ENCODE measurements at places on chromosomes 11 and 22. TPM values are rescaled to one million over a fixed set of nuclear protein-coding genes. Genes with fewer than 3 reads are reported as not detected.

The DEPDC5 gene
- 15.1 TPM for total RNA-seq

The C11orf86 gene
- total RNA-seq = not detected

The PRDX5 gene
- 293 TPM for total RNA-seq

The CHST1 gene
- 4.9 TPM for total RNA-seq

The CASP1 gene
- total RNA-seq = 44.0 TPM

The LINC01488 gene
- total RNA-seq = not detected

Measured in epithelial cell of alveolus of lung (primary cell).